ELR (cell line): ENCODE measurements at places on chromosomes 12 and 14.

DNA sequence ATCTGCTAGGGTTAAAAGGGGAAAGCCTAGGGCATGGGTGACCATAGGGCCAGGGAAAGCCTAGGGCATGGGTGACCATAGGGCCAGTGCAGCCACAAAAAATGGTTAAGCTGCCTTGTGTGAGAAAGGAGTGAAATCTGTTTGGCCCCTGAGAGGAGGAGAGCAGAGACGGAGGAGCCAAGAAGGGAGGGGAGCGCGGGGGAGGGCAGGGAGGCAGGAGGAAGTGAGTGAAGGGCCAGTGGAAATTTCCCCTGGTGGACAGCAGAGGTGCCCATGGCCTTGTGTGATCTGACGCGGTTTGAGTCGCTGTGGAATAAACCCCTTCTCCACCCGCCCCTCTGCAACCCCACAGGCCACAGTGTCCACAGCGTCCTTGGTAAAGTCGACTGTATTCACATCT lies 618 bp upstream of the AQP6 start:
- DNase-seq, result no peak

DNA sequence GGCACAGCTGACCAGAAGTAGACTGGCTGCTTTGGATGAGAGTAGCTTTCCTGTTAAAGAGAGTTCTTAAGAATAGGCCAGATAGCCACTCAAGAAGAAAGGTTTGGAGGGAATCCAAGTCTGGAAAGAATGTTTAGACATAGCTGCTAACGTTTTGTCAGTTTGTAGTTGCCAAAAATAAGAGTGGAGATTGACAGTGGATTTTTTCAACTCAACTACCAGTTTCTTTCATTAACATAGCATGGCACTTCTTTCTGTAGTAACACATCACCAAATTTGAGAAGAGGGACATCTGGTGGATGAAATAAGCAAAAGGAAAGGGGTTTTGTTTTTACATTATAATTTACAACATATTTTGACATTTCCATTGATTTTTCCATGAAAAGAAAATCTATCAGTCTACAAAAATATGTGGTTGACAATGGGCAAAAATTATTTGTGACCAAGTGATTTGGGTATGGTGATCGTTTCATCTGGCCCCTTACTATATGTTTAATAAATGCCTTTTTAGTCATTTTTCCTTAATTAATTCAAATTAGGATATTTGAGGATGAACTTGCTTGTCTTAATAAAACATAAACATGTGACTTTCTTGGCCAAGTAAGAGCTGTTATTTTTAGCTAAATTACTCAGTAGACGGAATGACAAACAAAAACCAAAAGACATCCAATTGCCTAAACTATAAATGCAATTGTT lies 71.1 kb downstream of the PTPRR start:
- peak; percentile 24 for DNase-seq

DNA sequence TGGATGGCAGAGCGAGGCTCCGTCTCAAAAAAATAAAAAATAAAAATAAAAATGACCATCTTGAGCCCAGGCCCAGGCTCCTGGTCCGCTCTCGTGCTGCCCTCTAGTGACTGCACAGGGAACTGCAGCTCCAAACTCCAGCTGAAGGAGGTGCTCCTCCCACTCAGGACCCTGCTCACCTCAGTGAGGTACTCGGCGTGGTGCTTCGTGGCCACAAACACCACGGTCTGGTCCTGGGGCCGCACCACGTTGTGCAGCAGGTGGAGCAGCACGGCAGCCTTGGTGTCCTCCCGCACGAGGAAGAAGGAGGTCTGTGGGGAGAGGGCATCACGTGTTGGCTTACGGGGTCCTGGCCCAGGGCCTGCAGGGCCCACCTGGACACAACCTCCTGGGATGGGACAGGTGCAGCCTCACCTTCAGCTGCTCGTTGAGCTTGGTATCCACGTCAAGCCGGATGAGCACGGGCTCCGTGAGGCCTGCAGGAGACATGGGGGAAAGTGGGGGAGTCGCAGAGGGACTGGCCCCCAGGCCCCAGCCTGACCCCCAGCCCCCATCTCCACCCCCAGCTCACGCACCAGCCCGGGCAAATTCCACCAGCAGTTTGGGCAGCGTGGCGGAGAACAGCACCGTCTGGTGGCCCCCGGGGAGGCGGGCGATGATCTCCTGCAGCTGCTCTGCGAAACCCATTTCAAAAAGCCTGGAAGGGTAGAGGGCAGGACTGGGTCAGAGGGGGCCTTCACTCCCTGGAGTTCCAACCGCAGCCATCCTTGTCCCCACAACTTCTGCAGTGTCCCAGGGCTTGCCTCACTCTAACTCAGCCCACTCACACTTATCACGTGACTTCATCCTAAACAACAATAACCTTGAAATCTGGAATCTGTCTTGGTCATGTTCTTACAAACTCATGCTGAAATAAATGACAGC lies 10.6 kb downstream of the DDX54 start:
- peak; percentile 77 for DNase-seq

DNA sequence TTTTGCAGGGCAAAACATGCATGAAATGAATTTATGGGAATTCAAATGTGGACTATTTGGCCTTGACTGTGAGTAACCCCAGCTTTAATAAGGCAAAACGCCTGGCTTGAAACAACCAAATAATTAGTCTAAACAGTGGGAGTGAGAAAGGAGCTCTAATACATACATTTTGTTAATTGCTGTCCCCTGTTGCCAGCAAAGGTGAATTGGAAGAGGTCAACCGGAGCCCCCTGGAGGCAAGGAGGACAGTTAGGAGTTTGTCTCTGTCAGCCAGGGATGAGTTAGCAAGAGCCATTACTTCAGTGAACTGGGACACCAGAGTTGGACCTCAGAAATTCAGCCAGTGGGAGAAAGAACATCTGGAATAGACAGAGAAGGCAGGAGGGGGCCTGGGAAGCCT lies 17.4 kb downstream of the KRT76 start:
- DNase-seq, result no peak

DNA sequence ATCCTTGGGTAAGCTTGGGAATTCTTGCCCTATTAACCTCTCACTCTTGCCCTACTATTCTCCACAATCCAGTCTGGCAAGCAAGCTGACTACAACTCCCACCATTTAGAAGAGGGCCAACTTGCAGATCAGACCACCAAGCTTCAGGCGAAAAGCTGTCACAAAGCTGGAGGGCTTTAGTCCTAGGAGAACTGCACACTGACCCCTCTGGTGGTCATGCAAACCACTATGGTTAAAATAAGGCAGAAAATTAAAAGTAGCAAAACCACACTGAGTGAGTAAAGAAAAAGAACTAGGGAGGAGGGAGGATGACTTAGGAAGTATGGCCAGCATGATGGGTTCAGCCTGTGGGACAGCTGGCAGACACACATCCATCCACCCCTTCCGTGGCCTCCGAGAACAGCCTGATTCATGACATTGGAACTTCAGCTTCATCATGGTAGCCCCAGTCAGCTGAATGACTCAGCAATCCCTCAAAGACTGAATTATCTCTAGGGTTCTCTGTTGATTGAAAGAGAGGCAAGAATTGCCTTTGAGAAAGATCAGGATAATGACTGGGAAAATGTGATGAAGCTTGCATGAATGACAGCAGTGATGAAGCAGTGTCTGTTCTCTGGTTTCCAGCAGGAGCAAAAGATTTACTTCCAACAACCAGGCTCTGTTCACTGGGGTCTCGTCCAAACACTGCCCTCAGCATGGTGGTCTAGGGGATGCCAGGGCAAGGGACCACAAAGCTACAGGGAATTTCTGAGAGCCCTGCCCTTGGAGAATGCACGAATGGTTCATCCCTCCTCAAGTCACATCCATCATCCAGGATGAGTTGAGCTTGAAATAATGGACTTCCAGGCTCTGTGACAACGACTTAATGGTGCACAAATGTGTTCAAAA lies 24.4 kb downstream of the PITPNM2 start:
- peak; percentile 99 for DNase-seq
